ENCODE measurements at places on chromosomes 3 and 15.

- no peak for DNase-seq
Measured at GRCh38 chr15:35061825-35062737, 23.0 kb downstream of the NANOGP8 start.

- DNase-seq = no peak
Measured at GRCh38 chr3:160996811-160997210, 108.3 kb downstream of the B3GALNT1 start.

GRCh38 chr15:99239545-99240198 lies 9.7 kb downstream of the TTC23 start:
- no peak for DNase-seq

- DNase-seq = no peak
Measured at GRCh38 chr3:194011807-194012206, 124.1 kb upstream of the HES1 start.

DNA sequence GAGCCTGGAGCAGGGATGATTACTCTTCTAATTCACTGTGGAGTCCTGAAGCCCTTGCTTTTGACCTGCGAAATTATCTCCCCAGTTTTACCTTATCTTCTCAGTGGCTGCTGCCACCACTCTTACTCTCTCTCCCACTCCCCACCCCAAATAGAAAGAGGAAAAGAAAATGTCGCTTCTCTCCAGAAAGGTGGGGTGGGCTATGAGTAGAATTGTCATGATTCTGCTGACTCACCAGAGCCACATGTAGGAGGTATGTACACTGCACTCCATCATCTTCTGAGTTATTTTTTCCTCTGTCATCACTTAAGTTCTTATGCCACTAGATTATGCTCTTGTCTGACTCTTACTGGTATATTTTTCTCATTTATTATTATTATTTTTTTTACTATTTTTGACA lies 43.9 kb upstream of the TMEM158 start:
- DNase-seq = no peak

DNA sequence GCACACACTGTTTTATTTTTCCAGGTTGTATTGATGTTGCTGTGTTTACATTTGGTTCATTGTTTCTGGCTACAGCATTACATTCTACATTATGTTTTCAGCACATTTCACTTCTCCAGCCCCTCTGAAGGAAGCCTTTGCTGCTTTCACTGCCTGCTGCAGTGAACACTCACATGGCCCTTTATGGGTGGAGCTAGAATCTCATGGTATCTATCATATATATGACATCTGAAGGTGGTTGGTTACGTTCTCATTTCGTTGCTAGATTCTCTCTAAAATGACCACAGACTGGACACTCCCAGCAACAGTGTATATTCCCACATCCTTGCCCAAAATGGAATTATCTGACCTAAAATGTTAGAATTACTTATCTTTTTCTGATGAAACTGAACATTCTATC lies 35.2 kb upstream of the CTDSPL start:
- DNase-seq = no peak

DNA sequence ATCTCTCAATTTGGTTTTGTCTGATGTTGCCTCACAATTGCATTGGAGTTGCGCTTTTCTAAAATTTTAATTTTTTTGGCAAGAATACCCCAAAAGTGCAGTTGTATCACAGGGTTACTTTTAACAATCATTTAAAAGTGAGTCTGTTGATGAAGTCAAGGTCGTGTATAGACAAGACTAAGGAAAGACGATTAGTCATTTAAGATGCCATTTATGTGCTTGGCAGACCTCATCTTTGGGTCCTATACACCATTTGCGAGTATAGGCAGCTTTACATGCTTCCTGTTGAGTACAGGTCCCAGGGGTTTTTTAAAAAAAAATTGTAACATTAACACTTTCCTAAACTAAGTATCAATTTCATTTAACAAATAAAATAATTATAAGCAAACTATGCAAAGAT lies 12.5 kb downstream of the ARNT2 start:
- DNase-seq = no peak

DNA sequence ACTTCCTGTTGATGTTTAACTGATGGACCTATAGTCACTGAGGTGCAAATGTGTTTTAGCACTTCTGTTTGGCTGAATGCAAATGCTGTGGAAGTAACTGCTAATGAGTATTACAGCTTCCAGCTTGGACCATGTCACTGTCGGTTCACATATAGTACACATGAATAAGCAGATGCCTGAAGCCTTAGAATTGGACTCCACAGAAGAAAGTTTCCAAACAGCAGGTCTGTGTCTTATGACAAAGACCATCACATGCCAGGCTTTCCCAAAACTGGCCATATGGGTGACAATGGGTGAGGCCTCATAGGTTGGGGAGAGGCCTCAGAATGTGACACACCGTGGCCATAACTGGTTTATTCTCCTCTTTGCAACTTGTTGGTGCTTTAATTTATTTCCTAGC lies 241.8 kb downstream of the WNT5A start:
- no peak for DNase-seq

DNA sequence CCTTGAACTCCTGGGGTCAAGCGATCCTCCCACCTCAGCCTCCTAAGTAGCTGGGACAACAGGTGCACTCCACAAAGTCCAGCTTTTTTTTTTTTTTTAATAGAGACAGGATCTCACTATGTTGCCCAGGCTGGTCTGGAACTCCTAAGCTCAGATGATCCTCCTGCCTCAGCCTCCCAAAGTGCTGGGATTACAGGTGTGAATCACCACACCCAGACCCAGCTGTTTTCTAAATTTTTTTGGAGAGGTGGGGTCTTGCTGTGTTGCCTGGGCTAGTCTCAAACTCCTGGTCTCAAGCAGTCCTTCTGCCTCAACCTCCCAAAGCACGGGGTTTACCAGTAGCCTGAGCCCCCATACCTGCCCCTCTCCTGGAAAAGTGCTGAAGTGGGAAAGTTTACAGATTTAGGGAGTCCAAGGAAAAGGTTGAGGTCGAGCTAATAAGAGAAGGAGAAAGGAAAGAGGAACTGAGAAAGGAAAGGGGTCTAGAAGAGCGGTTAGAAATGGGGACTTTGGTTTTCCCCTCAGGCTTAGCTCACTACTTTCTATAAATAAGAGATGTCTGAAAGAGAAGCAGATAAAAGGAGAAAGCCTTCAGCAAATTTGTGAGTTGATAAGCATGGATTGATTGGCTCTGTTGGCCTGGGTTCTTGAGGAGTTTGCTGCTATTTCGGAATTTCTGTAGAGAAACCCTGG lies 23.6 kb downstream of the UBE2E1 start:
- no peak for DNase-seq

DNA sequence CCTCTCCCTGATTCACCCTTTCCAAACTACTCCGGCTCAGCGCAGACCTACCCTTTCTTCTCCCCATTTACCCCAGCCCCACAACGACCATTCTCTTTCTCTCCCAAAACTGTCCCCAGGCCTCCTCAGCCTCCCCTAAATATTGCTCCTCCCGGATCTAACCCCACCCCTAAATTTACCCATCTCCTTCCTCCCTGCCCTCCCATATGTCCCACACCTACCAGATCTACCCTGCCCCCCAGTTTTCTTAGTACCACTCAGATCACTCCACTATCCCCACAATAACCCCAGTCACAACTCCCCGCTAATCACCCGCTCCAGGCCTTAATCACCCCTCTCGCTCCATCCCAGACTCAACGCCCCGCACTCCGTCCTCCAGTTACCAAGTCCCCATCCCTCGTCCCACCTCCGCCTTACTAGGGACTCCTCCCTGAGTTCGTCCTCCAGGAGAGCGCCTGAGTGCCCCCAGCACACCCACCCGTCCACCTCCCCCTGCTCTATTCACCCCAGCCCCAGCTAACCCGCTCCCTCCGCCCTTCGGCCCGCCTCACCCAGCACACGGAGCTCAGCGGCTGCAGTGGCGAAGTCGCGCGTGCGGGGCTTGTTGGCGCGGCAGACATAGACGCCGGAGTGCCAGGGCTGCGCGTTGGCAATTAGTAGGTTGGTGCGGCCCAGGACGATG lies 18.6 kb upstream of the IGDCC3 start:
- no peak for DNase-seq

DNA sequence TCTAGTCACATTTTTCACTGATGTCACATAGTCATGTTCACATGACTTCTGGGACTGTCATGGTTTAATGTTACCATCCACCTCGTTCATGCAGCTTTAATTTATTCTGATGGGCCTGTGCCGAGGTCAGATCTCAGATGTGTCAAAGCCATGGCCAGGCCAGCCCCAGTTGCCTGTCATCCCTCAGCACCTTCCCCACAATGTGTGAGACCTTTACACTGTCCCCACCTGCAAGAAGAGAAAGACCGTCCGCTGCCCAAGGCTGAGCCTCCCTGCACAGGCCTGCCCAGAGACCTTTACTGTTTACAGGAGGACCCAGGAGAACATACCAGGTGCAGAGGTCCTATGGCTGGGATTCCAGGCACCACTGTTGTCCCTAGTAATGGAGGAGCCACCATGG lies 12.8 kb upstream of the KLF15 start:
- no peak for DNase-seq

- DNase-seq = no peak
Measured at GRCh38 chr3:172199850-172200369, 160.5 kb downstream of the FNDC3B start.

DNA sequence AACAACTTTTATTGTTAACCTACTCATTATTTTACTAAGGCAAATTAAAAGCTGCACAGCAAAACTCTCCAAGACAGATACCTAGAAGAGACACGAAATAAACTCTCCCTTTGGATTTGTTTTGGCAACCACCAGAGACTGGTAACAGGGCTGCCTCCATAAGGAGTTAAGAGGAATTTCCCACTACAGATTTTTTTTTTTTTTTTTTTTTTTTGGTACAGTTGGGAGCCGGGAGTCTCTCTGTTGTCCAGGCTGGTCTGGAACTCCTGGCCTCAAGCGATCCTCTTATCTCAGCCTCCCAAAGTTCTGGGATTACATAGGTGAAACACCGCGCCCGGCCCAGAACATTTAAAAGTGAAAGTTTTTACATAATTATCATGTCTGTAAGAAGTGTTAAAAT lies 73.6 kb upstream of the VGLL4 start:
- no peak for DNase-seq

DNA sequence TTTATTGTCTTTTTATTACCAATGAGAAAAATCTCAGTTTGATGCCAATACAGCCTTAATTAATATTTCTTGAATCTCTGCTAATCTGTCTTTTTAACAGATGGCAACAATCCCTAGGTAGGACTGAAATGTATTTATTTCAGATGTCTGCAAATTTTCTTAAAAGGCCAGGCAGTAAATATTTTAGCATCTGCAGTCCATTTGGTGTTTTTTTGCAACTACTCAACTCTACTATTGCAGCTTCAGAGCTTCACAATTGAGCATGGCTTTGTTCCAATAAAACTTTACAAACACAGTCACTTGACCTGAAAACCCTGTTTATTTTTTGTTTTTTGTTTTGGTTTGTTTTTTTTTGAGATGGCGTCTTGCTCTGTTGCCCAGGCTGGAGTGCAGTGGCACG lies 82.7 kb downstream of the RARB start:
- DNase-seq = no peak

DNA sequence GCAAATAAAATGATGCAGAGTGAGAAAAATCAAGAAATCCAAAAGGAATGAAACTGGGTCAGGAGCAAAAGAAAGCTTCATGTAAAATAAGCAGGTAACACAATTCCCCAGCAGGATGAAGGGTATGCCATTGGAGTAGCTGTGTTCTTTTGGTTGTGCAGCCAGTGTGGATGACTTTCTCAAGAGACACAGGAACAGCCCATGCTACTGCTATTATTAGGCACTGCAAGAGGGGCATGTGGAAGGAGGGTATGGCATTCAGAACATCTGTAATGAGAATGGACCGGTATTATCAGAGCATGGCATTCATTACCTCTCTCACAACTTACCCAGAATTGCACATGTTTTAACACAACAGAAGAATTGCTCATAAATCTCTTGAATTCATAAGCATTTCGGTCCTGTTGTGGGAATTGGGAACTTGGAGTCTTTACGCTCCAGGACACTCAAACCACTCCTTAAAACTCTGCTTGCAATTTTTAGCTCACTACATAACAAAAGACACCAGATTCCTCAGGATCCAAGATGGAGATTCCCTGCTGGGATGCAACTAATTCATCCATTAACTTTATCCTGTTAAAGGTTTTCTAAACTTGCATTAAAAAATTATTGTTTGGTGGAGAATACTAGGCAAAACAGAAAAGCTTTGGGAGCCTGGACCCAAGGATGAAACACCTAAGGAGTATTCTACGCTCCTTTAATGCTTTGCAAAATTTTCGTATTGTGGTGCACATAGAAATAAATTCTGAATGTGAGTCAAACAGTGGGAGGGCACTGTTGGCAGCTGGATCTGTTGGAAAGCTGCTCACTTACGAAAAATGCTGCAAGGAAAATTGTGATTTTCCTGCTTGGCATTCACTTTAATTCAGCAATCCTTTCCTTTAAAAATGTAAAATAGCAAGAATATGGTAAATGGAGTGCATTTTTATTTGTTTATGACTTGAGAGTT lies 34.6 kb upstream of the CDIN1 start:
- no peak for DNase-seq

- no peak for DNase-seq
Measured at GRCh38 chr3:3191675-3192285, 12.3 kb upstream of the CRBN start.

- DNase-seq = peak; percentile 50
Measured at GRCh38 chr3:58414538-58415197, 19.0 kb downstream of the PDHB start.

GRCh38 chr3:127443581-127444375 lies 146.8 kb downstream of the TPRA1 start:
- DNase-seq = peak; percentile 11

- no peak for DNase-seq
Measured at GRCh38 chr3:89221924-89222323, 114.5 kb downstream of the EPHA3 start.
